ENCODE measurements at places on chromosomes 1 and 21.

GRCh38 chr1:119714583-119714982, 2.8 kb downstream of the PHGDH start:
- DNase-seq = no peak

- peak; percentile 50 for DNase-seq
These were observed 103.7 kb downstream of the ABCA4 start for GRCh38 chr1:94017155-94017829.

DNA sequence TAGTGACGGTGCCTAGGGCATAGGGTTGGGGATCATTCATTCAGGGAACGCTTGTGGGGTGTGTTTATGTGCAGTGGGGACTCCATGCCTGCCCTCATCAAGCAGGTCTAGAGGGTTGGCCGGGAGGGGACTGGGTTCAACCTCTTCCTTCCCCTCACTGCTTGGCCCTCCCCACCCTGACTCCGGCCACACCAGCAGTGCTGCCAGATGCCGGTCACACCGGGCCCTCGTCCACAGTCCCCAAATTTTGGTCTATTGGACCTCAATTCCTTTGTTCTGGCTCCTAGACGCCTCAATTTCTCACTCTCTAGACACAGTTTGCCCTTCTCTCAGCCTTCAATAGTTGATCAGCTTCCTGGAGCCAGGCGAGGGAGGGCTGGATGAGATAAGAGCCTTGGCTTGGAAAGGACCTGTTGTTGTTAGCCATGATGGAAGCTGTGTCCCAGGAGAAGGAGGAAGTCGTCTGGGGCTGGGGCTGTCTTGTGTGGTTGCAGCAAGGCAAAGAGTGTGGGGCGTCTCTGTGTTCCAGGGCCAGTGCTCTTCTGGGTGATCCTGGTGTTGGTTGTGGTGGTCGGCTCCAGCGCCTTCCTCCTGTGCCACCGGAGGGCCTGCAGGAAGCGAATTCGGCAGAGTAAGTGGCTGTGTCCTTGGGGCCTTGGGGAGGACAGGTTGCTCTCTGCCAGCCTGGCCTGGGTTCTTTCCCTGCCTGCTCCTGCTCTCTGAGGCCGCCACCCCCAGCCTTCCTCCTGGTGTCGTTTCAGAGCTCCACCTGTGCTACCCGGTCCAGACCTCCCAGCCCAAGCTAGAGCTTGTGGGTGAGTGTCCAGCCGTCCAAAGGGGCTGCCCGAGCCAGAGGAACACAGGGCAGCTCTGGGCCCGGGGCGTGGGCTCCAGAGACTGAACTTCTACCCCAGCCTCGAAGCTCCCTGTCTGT, 41.1 kb upstream of the TNFRSF1B start:
- peak; percentile 44 for DNase-seq

DNA sequence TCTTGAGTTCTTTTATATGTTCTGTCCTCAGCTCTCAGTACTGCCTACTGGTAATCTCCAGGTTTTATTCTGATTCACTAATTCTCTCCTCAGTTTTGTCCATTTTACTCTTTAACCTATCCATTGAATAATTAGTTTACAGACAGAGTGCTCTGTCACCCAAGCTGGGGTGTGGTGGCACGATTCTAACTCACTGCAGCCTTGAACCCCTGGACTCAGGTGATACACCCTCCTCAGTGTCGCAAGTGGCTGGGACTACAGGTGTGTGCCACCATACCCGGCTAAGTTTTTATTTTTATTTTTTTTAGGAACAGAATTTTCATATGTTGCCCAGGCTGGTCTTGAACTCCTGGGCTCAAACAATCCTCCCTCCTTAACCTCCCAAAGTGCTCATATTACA, 14.0 kb downstream of the RAB4A start:
- no peak for DNase-seq

DNA sequence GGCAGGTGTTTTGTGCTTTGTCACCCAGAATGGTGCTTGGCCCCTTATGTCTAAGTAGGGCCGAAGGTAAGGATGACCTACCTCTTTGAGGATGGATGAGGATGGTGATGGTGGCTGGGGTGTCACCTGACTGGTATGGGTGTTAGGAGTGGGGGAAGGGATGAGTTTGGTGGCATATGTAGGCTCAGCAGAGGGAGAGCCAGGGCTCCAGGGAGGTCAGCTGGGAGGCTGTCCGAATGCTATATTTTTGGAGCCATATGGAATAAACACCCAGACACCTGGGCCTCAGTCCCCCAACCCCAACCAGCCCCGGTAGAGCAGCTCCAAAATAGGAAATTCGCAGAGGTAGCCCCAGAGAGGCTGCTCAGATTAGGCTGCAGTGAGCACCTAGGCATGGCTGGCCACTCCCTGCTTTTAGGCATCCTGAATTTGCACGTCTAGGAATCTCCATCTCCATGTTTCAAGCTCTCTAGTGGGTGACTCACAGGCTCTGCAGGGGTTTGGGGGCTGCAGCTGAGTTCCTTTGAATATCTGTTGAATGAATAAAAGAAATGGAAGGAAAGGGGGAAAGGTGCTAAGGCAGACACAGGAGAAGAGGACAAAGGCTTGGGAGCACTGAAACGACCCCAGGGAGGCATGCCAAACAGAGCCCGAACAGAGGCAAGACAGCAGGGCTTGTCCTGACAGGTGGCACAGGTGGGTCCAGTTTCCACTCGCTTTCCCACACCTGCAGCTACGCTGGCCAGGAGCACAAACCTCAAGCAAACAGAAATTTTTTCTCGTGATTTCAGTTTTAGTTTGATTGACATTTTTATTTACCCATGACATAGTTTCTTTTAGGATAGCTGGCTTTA, 135.3 kb upstream of the EDN2 start:
- DNase-seq = no peak

DNA sequence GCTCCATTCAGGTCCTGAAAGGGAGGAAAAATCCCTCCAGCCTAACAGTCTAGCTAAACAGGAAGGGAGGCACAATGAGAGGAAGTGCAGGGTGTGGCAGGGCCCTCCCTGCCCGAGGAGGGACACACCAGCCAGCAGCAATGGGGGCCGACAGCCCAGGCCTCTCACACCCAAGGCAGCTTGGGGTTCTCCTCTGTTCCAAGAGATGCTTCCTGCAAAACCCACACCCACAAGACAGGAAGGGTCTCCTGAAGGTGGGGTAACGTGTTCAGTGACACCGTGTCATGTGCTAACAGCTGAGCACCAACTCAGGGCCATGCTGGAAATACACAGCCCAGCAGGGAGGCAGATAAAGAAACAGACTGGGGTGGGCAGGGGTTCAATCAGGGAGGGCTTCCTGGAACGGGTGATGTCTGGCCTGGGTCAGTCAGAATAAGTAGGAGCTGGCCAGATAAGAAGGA, 10.2 kb downstream of the ECE1 start:
- peak; percentile 48 for DNase-seq

DNA sequence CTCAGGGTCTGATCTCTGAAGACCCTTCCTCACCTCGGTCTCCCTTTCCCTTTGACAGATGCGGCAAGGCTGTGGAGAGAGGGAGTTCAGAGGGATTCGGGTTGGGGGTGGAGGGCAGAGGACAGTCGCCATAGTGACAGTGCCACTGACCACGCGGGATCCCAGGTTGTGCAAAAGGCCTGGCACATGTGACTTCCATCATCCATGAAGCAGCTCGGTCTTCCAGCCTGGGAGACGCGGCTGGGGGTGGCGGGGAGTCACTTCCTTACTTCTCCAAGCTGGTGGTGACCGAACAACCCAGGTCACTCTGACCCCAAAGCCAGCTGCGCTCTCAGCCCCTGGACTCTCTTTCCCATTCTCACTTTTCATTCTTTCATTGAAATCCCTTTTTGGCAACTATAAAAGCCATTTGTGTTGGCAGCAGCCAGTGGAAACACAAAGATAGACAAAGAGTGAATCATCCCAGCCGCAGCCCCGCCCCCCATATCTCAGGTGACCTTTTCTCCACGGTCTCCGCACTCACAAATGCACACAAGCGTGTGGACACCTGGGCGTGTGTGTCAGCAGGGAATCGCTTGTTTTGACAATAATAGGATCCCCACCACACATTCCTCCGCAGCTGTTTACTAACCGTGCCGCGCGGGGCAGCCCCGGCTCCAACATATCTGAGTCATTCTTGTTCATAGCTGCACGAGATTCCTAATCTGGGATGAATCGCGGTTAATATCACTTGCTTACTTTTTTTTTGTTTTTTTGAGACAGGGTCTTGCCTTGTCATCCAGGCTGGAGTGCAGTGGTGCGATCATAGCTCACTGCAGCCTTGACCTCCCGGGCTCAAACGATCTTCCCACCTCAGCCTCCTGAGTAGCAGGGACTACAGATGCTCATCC, 68.3 kb downstream of the DHRS3 start:
- DNase-seq = no peak

DNA sequence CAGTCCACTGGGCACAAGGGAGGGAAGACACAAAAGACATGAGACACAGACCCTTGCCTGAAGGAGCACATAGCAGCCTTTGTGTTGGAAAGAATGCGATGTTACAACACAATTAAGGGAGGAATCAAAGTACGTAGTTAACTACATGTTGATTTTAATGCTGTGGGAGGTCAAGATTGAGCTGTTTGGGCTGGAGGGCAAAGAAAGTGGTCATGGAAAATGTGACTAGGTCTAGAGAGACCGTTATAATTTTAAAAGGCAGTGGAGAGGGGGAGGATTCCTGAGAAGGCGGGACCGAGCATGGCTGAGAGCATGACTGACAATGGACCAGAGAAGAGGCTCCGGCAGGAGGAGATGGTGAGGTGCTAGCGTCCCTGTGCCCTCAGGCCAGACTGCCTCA, 111.8 kb upstream of the ATP1A1 start:
- DNase-seq = no peak

Measured in inflammatory macrophage treated with lipopolysaccharide for 1 hour (primary cell).